Tongue (tissue), 3 donors: ENCODE measurements at places on chromosomes 4 and X. TPM values are rescaled to one million over a fixed set of nuclear protein-coding genes. Genes with fewer than 3 reads are reported as not detected.

The SLITRK4 gene
- 8.1 TPM for total RNA-seq

The ELOVL6 gene
- 8.9 TPM for total RNA-seq

DNA sequence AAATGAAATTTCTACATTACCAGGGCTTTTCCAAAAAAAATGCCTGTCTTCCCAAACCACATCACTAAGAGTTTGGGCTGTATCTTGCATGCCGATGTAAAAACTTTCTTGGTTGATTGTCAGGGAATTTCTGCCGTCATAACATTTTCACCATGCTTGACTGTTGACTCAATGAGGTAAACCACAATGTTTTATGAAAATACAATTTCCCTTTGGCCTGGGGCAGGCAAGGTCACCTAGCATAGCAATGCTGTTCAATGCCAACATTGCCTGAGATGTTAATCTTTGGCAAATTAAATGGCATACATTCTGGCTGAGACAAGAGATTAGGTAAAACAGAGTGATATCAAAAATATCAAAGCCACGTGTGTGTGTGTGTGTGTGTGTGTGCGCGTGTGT, 137.1 kb upstream of the TBL1X start:
- no peak for DNase-seq

The EVC2 gene
- total RNA-seq: 9.7 TPM

- no peak for DNase-seq
Observed at GRCh38 chrX:65493431-65493830, 41.2 kb downstream of the LAS1L start.

GRCh38 chr4:3612281-3612680, 80.1 kb upstream of the LRPAP1 start:
- DNase-seq: no peak

GRCh38 chr4:112082954-112083586, 62.2 kb upstream of the FAM241A start:
- DNase-seq: no peak

The POLA1 gene
- 32.9 TPM for total RNA-seq

DNA sequence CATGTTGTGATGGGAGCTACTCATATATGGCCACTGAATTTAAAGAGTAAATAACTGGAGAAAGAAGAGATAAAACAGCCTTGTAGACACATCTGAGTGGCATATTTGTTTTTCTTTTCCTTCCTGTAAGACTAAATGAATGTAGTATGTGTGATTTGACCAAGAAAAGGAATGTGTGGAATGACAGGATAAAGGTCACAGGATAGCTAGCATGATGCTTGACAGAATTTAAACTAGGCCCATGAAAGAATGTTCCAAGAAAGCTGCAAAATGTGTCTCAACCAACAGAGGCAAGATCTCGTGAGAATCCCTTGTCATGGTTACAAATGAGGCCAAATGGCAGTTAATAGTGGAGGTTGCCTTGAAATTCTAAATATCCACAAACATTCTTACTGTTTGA, 137.0 kb downstream of the KCNIP4 start:
- no peak for DNase-seq

The PABPC5 gene
- total RNA-seq: 10.7 TPM

DNA sequence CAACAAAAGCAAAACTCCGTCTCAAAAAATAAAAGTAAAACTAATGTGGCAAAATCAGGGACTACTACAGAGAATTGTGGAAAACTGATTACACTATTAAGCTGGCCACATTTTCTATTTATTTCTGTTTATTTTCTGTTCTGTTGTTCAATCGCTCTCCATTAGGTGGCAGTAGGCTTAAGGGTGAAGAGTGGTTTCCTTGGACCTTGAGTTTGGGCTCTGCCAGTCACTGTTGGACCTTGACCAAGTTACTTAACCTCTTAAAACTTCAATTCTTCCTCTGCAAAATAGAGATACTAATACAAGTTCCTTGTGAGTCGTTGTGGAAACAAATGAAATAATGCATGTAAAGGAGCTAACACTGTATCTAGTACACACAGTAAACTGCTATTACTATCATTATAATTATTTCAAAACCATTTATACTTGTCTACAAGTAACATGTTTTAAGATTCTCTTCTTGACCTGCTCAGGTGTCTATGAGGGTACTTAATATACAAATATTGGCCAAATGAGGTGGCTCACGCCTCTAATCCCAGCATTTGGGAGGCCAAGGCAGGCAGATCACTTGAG, 15.2 kb downstream of the HSD17B11 start:
- peak; percentile 65 for DNase-seq

- DNase-seq: peak; percentile 24
Observed at GRCh38 chrX:75781611-75782010, 3.4 kb downstream of the MAGEE2 start.

GRCh38 chrX:12370497-12370986, 232.3 kb downstream of the FRMPD4 start:
- DNase-seq: peak; percentile 11

DNA sequence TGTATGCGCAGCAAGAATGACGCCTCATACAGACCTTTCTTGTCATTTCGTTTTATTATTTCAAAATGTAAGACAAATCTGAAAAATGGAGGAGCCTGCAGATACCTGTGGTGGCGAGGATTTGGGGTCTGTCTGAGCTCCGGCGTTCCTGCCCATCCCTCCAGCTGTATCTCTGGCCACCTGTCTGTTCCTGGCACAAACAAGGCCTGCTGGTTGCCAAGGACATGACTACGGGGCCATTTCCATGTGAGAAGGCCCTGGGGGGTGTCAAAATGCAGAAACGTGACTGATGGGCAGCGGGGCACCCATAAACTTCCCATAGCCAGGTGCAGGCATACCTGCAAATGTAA, 591 bp upstream of the TSPAN7 start:
- DNase-seq: peak; percentile 24

DNA sequence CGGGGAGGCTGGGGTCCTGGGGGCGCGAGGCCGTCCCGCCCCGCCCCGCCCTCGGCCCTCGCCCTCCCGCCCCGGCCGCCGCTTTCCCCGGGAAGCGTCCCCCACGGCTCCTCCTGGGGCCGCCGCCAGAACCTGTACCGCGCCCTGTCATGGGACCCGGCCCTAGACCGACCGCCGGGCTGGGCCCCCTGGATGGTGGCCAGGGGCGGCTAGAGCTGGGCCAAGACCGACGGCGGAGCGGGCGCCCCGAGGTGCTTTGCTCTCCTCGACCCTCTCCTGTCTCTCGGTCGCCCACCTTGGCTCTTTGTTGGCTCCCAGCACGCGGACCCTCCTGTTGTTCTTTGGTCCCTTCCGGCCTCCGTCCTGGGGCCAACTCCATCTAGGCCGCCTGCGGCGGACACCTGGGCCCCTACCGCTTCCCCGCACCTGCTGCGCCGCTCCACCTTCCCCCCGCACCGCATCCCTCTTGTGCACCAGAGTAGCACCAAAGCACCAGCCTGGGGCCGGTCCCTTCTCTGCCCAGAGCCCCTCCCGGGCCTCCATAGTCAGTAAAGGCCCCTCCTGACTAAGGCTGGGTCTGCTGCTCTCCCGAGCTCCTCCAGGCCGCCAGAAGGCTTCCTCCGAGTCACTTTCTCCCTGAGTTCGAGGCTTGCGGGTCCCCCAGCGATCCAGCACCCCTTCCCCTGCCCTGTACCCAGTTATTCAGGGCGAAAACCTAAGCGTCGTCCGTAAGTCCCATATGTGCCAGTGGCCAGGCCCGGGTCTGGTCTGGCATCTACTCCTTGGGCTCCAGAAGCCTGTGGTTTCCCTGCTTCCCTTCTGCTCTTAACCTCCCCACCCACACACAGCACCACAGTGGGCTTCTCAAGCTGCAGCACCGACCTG, 587 bp downstream of the TACC3 start:
- no peak for DNase-seq

The PARM1 gene
- total RNA-seq: 29.5 TPM

DNA sequence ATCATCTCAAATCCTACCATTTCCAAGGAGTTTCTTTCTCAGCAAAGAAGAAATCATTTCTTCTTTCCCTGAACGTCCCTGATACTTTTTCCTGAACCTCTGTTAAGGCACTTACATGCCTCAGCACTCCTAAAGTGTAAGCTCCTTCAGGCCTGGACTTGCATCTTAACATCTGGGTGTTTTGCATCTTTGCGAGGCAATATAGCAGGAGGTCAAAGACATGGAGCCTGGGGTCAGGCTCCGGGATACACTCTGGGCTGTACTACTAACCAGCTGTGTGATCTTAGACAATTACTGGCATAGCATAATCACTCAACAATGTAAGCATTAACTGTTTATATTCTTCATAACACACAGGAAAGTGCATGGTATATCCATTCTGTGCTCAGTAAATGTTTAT, 275.5 kb upstream of the BOD1L1 start:
- no peak for DNase-seq

The PSAPL1 gene
- total RNA-seq: 0.51 TPM

GRCh38 chrX:138849521-138849920, 138.0 kb upstream of the FGF13 start:
- no peak for DNase-seq

The ARHGAP6 gene
- 9.2 TPM for total RNA-seq

DNA sequence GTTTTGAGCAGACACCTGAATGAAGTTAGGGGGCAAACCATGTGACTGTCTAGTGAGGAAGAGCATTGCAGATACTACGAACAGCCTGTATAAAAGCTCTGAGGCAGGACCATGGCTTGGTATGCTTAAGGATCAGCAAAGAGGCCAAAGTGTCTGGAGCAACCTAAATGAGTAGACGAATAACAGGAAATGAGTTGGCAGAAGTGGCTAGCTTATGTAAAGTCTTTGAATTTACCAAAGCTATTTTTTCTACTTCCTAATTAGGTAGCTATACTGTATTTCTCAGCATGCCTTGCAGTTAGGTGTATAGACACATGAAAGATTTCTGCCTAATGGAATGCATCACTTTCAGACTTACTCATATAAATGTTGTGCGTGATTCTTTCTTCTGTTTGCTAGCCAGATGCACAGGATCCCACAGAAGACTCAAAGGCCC, 9.3 kb upstream of the GPRIN3 start:
- no peak for DNase-seq

GRCh38 chr4:64068096-64068495, 341.2 kb downstream of the TECRL start:
- no peak for DNase-seq

- peak; percentile 90 for DNase-seq
Observed at GRCh38 chr4:30719454-30720020, 632 bp upstream of the PCDH7 start.

DNA sequence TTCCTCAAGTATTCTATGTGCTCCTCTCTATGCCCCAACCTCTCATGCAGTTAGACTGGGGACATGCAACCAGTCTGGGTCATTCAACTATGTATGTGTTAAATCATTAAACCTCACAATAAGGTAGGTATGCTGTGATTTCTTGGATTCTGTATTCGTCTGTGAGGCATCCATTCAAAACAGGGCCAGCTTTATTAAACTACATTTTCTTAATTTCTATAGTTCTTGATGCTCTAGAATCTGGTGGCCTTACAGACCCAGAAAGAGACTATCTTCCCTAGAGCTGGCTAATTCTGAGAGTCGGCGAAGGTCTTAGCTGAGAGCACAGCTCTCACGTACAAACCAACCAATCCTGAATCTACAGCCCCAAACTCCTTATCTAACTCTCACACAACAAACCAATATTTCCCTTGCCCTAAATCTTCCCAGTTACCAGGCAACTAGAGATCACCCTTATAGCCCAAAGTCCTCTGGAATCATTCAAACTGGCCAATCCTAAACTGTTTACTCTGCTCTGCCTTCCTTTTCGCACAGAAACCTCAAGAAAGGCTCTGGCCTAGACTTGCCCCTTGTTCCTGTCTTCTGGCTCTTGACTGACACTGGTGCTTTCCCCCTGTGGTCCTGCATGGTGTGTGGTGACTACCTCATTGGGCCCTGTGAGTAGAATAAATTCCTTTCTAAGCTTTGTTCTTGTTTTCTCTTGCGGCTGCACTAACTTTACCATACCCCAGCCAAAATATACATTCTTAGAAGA, 203.5 kb upstream of the TET2 start:
- peak; percentile 10 for DNase-seq

The LRPAP1 gene
- total RNA-seq: 117 TPM

DNA sequence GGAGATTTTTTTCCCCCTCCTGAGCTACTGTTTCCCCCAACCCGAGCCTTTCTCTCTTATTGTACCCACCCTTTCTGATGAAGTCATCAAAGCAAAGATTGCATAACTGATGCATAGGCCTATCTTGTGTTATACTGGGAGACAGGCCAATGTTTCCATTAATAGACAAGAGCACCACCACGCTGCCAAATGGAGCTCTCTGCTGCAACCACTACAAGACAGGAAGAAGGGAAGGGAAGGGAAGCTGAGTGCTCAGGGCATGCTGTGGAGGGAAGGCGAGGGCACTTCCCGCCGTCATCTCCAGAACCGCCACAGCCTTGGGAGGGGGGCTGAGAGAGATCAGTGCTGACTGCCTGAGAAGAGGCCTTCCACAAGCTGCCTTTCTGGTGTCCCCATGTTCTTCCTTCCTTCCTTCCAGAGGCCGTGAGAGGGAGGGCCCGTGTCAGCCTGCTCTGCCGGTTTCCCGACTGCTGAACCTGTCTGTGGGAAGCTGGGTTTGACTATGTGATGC, 75.0 kb downstream of the MGST2 start:
- peak; percentile 95 for DNase-seq

The UGT8 gene
- 5.5 TPM for total RNA-seq

The TRIM61 gene
- total RNA-seq: 4.2 TPM

GRCh38 chrX:100478714-100479306, 68.7 kb upstream of the PCDH19 start:
- DNase-seq: no peak

DNA sequence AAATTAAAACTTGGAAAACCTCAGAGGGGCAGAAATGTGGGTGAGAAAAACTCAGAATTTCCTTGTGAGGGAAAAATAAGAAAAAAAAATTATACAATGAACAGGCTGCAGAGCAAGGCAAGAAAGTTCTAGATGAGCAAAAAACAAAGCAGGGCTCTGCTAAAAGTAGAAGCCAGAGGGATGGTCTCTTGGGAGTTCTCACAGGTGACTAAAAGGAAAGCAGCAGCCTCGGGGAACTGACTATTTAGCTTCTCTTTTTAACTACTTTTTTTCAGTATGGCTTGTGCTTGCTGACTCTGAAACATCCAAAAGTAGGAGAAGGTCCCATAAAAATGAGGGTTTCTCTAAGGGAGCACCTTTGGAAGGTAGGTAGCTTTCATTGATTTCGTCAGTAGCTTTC, 36.4 kb downstream of the PCDH19 start:
- no peak for DNase-seq

The C4orf50 gene
- total RNA-seq: 0.10 TPM

The SUPT20HL2 gene
- total RNA-seq: not detected
